Calu3 (cell line): ENCODE measurements at places on chromosomes 2 and 18. TPM values are rescaled to one million over a fixed set of nuclear protein-coding genes. Genes with fewer than 3 reads are reported as not detected.

GRCh38 chr2:126895336-126895735 lies 3.4 kb upstream of the TEX51 start:
- DNase-seq: no peak

The CXCR4 gene
- 12.4 and 16.7 TPM in 2 replicates for total RNA-seq

DNA sequence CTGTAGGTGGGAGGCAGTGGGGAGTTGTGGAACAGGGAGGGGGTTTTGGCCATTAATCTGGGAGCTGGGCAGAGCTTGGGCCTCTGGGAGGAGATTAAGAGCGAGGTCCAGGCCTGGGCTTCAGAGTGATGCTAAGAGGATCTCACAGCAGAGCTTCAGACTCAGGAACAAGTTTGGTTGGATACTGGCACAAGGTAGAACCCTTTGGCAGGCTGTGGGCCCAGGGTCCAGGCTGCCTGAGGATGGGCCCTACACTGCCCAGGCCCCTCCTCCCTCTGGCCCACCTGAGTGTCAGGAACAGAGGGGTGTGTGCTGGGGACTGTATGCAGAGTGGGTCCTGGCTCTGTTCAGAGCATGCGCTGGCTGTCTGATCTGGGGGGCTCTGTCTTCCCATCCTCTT lies 334.9 kb downstream of the CYP26B1 start:
- no peak for DNase-seq

DNA sequence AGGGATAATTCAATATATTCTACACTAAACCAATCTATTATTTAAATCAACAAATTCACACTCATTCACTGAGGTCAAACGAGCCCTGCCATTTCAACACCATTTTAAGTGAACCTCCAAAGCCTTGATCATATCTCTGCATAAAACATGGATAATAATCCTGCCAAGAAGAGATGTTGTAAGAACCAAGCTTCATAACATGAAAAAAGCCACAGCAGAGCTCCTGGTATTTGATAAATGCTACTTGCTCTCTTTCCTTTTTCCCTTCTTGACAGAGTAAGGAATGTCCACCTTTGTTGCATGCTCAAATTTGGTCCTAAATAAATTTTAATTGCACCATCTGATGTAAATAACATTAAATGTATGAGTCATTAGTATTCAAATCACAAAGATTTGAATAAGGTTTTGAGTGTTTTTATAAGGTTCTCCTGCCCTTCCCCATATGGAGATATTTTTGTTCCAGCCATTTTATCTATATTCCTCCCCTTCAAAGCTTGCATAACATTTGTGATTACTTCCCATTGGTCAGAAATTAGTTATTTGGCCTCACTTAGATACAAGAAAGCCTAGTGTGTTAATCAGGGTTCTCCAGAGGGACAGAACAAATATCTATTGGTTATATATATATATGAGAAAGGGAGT lies 318.8 kb downstream of the RND3 start:
- no peak for DNase-seq

DNA sequence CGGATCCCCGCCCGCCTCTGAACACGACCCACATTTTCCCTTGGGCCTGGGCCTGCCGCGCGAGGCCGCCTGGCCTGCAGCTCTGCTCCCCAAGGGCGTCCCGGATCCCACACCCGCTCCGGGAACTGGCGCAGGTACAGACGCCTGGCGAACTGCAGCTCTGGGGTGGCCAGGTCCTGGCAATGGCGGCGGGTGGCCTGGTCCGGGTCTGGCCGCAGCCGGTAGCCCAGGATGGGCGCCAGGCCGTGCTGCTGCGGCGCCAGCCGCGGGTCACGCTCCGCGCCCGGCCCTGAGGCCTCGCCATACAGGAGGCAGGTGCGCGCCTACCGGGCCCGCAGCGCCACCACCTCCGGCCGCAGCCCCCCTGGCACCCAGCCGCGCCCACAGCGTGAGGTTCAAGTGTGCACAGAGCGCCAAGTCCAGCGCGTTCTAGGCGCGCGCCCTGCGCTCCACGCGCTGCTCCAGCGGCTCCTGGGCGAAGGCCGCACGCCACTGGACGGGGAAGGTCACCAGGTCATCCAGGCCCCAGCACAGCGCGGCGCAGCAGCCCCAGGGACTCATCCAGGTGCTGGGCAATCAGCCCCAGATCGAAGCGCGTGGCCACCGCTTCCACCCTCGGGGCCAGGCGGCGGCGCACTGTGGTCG lies 9.5 kb downstream of the AQP12A start:
- no peak for DNase-seq

GRCh38 chr2:234495251-234496054 lies 1.4 kb downstream of the ARL4C start:
- peak; percentile 36 for DNase-seq

The C2orf92 gene
- 6.9 and 8.4 TPM in 2 replicates for total RNA-seq

- DNase-seq: no peak
These were observed 17.0 kb upstream of the PTMA start for GRCh38 chr2:231691251-231691772.

- no peak for DNase-seq
These were observed 21.0 kb upstream of the GPR17 start for GRCh38 chr2:127624756-127625571.

DNA sequence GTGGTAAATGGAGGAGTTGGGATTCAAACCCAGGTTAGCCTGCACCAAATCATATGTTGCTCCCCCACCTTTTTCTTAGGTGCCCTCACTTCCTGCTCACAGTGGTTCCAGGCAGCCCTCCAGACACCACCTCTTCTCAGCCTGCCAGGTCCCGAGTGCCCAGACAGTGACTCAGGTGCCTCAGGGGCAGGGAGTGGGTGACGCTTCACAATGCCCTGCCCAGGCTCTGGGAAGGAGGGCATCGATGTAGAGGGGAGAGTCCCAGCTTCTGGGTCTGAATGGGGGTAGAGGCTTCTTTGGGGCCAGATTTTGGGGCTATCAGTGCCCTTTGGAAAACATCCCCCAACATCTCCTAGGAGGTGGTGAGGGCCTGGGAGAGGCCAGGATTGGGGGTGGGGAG lies 5.2 kb upstream of the DNAJB2 start:
- DNase-seq: peak; percentile 89

DNA sequence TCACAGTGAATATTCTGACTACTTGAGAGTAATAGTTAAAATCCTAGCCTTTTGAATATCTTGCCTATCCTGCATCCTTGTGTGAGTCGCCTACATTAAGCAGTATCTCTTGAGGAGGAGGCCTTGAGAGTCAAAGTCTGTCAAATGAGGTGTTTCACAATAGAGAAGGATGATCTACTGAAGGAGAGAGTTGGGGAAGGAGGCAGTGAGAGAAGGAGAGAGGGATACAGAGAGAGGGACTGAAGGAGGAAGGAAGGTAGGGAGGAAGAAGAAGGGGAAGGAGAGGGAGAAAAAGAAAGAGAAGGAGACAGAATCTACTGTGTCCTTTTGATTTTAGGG lies 123.6 kb upstream of the CYP26B1 start:
- DNase-seq: no peak

GRCh38 chr2:178632729-178633128 lies 152.5 kb downstream of the PLEKHA3 start:
- no peak for DNase-seq
